GM13977 (cell line): ENCODE measurements at places on chromosomes 2 and 18.

DNA sequence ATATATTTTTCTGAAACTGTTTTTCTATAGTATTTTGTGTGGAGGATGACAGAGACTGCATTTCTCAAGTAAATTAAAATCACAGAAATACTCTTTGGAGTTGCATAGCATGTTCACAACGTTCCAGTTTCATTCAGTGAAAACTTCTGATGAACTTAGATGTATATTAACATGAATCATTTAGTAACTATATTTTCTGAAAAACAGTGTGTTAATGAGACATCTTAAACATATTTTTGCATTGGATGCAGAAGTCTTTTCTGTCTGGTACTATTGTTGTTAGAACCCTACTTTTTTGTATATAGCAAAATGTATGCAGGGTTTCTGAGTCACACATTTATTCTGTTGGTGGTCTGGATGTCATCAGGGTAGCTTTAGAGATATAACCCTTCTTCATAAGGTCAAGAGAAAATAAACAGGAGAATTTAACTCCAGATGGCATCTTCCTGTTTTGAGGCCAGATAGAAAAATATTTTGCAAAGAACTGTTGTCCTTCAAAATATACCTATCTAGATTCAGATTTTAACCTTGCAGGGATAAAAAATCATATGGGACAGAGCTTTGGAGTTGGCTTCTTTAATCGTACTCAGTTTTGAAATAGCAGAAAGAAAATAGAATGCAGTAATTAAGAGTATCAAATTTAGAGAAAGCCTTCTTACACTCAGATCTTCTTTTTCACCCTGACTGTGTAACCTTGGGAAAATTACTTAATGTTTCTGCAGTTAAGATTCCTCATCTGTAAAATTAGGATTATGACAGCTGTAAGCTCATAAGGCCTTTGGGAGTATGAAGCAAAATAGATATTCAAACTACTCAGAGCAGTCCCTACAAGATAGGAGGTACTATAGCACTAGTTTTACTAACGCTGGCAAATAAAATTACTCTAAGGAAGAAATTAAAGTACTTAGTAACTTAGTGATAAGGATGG, 5.3 kb downstream of the COL3A1 start:
- DNase-seq: no peak

- DNase-seq: no peak
Measured at GRCh38 chr2:86430368-86430767, 10.8 kb upstream of the KDM3A start.

DNA sequence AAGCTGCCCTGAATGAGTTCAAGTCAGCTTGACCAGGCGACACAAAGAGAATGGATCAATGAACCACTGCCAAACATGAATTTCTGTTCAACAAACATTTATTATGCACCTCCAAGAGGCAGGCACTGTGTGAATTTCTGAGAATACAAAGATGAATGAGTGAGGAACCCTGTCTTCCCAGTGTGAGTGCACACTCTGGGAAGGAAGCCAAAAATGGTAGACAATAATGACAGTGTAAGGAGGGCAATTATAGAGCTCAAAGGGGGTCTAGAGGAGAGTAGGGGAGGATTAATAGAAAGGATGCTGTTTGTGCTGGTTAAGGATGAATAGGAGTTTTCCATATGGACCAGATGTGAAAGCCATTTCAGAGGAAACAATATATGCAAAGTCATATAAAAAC, 213.4 kb downstream of the DCC start:
- DNase-seq: no peak

GRCh38 chr2:134999521-134999920, 47.7 kb downstream of the MAP3K19 start:
- no peak for DNase-seq

- no peak for DNase-seq
Measured at GRCh38 chr2:106758901-106759497, 127.0 kb downstream of the ST6GAL2 start.

GRCh38 chr2:241037498-241037897, 39.1 kb downstream of the SNED1 start:
- no peak for DNase-seq

DNA sequence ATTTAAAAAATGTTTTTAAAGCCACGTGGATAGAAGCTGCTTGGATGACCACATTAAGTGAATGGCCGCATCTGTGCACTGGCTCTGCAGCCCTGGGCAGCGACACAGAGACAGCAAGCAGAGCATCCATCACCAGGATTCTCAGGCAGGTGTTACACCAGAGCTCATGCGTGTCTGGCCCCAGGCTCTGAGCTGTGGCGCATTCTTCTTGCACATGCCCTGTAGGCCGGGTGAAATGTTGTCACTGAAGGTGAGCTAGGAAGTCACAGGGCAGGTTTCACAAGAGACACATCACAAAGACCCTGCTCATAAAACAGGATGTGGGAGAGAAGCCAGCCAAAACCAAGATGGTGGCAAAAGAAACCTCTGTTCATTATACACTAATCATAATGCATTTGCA, 8.4 kb upstream of the PXDN start:
- DNase-seq: no peak

DNA sequence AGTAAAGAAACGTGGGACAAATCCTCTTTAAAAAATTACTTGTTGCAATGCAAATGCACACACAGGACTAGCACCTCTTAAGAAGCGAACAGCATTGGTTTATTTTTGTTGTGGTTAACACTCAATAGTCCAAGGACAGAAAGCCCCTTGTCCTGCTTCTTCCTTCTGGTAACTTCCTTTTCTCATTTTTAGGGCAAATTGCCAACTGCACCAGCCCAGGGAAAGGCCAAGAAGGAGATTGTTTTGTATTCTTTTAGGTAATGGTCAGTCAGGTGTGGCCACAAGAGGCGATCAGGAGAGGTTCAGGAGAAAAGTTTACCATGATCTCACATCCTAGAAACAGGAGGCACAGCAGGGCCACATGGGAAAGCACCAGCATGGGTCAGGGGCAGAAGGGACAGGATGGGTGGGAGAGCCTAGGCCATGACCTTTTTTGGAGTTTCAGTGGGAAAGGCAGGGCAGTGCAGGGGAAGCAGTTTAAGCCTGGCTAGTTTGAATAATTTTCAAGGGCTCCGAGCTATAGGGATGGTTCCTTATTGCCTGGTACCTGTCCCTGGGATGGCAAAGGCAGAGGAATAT, 73.0 kb downstream of the CHRNA1 start:
- DNase-seq: no peak

DNA sequence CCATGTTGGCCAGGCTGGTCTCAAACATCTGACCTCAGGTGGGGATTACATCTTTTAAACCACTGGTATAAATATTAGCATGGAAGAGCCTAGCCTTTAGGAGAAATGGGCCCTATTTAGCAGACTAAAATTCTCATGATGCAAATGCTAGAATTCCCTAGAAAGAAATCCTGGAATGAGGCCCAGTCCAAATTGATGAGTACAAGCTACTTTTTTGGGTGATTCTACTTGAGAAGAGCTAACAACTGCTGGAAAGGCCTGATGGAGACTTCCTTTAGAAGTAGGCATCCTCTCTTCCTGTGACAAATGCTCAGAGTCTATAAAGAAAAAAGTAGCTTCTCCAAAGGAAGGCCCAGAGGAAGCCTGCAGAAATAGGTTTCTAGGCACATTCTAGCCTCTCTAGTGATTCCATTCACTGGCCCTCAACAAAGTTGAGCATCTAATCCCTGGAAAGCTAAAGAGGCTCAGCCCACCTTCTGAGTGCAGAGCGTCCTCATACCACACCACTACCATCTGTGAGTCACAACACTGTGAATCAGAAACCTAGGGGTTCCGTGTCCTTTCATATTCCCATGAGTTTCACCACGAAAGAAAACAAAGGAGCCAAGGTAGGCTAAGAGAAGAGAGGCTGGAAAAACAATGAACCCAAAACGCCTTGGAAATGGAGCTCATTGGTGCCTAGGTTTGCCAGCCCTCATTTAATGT, 183.1 kb downstream of the C1D start:
- DNase-seq: no peak
